ENCODE measurements at places on chromosomes 3 and 15.

- no peak for DNase-seq
Measured at GRCh38 chr15:26129852-26130251, 266.7 kb upstream of the ATP10A start.

DNA sequence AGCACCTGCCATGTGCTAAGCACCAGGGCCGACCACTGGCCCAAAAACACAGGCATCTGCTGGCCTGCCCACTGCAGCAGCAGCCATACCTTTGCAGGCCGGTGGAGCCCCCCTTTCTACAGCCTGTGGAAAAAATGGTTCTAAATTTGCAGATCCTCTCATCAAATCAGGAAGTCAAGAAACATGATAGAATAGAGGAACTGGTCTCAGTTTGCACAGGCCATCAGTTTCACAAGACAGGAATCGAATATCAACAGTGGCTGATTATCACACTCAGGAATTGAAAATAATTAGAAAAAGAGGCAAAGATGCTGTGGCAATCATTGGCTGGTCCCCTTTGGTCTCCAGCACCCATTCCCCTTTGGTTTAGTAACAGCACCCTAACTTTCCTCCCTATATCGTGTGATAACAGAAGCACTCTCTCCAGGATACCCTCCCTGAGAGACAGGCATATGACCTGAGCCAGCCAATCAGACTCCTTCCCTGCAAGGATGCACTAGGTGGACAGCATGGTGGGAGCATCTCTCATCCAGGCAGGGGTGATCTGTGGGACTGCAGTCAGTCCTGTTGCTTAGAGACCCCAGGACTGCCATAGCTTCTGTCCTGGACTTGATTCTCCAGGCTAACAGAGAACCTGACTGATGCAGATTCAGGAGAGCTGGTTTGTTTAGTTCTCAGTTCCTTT is 3.5 kb upstream of the PAK6 start:
- no peak for DNase-seq

- DNase-seq, result peak; percentile 34
Measured at GRCh38 chr3:190644766-190645165, 130.9 kb downstream of the IL1RAP start.

- DNase-seq, result no peak
Measured at GRCh38 chr3:60313951-60314461, 937.2 kb downstream of the FHIT start.

DNA sequence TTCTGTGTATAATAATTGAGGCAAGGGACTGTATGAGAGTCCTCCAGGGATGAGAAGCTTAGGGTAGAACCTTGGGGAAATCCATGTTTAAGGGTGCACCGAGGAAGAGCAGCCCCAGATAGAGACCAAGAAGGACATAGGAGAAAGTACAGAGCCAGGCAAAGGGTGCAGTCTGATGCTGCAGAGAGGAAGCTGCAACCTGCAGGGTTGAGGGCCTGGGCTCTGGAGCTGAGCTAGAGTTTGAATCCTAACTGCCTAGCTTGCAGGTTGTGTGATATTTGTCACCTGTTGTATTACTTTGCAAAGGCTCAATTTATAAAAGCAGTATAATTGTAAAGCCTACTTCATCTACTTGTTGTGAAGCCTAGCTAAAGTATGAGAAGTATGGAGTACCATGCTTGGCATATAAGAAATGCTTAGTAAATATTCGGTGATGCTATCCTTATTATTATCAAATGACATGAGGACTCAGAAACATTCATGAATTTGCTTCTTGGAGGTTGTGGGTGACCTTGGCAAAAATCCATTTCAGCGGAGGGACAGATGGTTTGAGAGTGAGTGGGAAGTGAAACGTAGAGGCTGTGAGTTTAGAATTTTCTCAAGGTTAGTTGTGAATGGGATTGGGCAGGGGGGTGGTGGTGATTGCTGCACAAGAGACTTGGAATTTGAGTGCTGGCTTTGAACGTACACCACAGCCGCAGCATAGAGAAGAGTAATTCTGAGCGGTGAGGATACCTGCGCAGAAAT is 43.8 kb downstream of the PLCL2 start:
- DNase-seq, result no peak

- DNase-seq, result peak; percentile 61
Measured at GRCh38 chr15:98881526-98882520, 125.8 kb downstream of the PGPEP1L start.

DNA sequence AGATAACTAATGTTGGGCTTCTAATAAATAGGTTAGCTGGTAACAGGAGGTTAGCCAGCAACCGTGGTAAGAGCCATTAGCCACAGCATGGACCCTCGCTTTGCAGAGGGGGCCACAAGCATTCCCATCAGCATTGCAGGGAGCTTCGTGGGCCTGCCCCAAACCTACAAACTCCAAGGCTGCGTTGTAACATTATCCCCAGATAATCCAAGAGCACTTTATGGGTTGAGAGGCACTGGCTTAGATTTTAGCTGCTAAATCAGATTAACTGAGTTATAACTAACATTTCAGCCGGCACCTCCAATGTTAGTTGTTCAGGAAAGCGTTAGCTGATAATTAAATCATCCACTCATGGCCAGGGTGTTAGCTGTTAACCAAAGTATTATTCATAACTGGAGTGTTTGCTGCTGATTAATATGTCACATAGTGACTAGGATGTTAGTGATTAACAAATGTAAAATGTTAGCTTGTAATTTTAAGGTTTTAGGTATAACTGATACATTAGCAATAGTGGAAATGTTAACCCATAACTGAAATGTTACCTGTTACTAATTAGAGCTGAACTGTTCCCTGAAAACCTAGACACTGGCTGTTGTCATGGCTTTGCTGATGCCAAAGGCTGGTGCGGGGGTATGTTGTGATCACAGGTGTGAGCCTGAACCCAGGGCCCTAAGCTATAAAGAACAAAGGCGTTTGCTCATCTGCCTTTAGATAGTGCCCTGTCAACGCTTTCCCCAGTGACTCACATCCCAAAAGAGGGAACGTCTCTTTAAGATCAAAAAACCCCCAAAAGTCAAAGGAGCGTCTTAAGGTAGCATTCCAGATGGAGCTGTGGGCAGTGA is 56.2 kb downstream of the SLC6A6 start:
- DNase-seq, result no peak

- DNase-seq, result no peak
Measured at GRCh38 chr3:72144773-72145505, 360.0 kb upstream of the PROK2 start.

DNA sequence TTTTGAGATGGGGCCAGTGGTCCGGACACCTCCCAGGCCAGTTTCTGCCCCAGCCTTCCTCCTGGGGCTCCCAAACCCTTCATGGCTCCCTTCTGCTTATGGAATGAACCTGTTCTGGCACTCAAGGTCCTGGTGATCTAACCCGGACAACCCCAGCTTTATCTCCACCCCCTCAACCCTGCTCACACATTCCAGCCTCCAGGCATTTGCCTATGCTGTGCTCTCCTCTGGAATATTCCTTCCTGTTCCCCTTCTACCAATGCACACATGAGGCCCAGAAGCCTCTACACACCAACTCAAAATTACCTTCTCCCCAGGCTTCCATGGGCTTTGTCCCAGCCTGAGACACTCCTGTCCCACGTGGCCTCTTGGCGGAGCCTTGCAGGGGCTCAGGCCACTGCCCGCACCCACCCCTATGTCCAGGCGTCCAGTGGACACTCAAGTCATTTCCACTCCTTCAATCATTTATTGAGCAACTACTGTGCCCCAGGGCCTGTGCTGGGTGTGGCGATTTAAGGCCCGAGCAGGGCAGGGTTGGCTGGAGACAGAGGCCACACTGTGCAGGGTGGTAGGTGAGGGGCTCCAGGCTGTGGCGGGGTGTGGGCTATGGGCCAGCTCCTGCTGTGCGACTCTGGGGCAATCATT is 18.8 kb downstream of the PLXND1 start:
- no peak for DNase-seq

- no peak for DNase-seq
Measured at GRCh38 chr3:30648670-30649357, 42.4 kb downstream of the TGFBR2 start.

DNA sequence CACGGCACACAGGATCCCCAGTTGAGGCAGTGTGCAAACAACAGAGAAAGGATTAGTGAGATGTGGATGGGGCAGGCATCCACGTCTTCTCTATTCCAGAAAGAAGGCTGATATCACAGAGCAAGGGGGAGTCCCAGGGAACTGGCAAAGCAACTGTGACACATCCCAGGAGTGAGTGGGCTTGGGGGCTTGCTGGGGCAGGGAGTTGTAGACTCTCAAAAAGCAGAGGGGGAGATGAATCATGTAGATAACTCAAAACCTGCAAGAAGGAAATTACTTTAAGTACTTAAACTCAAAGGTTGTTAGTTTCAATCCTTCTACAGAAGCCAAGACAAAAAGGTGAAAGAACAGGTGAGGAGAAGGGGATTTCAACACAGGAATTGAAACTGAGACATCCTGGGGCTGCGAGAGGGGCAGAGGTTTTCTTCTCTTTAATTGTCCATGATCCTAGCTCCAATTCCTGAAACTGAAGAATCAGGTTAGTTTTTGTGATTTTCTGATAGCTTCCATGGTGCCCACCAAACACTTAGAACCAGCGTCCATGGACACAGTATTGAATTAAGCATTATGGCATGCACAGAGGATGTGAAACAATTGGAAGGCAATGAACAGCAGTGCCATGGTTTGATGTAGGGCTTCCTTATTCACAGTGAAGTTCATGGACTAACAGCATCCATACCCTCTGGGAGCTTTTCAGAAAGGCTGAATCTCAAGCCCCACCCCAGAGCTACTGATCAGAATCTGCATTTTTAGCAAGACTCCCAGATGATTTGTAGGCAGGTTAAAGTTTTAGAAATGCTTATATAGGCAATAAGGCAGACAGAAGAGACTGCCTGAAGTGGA is 52.0 kb downstream of the CCR3 start:
- DNase-seq, result no peak

DNA sequence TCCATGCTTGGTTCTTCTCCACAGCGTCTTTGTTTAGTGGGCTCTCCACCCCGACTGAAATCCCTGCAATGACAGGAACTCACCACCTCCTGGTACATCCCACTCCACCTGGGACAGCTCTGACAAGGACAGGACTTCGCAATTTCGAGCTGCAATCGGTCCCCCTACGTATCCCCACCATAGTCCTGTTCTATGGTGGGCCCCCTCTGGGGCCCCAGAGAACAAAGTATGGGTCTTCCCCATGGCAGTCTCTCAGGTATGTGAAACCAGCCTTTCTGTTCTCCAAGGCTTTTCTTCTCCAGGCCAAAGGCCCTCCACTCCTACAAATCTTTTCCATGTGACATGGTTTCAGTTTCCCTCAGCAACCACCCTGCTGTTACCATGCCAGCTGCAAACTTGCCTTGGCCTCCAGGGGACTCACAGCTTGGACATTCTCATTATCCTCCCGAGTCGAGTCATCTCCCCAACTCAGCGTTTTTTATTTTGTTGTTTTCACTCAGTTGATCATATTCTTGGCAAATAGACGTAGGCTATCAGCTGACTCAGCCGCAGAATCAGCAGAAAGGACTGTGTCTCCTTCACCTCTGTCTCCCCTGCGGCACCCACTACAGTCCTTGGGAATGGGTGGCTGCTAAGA is 233.3 kb downstream of the OPA1 start:
- DNase-seq, result peak; percentile 91

DNA sequence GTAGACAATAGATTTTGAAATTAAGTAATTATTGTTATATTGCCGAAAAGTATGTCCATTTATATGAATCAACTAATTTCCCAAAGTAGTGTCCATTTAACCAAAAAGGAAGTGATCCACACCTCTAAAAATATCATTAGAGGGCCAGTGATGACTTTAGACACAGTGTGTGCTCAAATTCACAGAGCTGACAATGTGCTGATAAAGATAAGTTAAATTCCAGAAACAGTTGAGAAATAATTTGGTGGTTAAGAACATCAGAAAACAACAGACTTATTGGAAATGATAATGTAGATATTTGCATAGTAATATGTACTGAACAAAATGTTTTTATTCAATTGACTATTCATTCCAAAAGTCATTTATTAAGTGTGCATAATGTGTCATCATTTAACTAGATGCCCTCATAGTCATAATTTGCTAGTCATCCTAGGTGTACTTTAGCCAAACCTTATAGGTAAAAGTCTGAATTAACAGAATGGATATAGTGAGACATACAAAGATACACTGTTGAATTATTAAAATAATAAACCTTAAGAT is 230.2 kb upstream of the ADAMTS9 start:
- DNase-seq, result no peak

DNA sequence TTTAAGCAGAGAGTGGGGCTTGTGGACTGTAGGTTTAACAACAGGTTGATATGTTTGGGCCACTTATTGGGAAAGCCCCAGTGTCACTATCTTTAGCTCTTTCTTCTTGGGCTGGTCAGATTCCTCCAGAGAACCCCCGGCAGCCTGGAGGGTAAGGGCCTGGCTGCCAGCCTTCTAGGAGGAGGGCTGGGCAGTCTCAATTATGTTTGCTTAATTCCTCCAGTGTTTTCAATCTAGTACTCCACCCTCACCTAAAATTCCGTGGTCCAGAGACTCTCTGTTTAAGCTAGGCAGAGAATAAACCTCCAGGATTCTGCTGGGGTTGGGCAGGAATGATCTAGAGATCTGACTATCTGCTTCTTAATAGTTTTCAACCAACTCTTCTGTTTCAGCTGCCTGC is 5.3 kb downstream of the ASB14 start:
- DNase-seq, result no peak

- DNase-seq, result no peak
Measured at GRCh38 chr3:123137001-123137400, 64.7 kb upstream of the SEC22A start.

GRCh38 chr3:177746337-177746933 is 549.2 kb upstream of the TBL1XR1 start:
- DNase-seq, result no peak

DNA sequence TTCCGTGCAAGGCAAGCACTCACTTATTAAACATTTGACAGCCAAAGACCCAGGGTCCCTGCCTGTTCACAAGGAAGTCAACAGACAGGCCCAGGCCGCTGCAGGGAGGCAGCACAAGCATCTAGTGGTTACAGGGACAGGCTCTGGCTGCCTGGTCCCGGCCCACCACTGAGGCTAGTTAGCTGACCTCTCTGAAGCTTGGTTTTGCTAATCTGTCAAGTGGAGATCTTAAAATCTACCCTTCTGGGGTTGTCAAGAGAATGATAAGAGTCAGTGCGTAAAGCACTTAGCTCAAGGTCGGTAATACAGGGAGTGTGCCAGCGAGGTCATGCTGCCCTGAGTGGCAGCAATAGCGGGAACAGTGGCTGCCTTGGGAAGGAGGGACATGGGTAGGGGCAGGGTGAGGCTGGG is 6.0 kb downstream of the GNB5 start:
- DNase-seq, result no peak

DNA sequence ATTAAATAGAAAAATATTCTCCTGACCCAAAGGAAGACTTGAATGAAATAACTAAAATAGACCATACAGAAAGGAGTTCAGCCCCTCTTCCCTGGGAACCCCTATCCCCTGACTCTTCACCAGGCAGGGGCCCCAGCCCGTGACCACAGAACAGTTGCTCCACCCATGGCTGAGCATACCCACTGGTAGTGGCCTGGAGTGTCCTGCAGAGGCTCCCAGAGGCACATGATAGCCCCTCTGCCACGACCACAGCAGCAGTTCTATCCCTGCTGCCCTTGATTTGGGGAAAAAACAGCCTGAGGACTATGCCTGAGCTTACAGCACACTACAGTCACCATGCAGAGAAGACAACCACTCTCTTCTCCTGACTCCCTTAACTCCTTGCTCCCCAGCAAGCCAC is 31.8 kb downstream of the TTC14 start:
- no peak for DNase-seq

- no peak for DNase-seq
Measured at GRCh38 chr3:128524374-128525299, 31.6 kb upstream of the GATA2 start.

Measured in mesenchymal stem cell (in vitro differentiated cells and primary cell).